Forelimb muscle (tissue), 1 donor: ENCODE measurements at places on chromosomes 1 and 21. TPM values are rescaled to one million over a fixed set of nuclear protein-coding genes. Genes with fewer than 3 reads are reported as not detected.

- no peak for DNase-seq
These were observed 300.1 kb downstream of the AGBL4 start for GRCh38 chr1:49723662-49724061.

DNA sequence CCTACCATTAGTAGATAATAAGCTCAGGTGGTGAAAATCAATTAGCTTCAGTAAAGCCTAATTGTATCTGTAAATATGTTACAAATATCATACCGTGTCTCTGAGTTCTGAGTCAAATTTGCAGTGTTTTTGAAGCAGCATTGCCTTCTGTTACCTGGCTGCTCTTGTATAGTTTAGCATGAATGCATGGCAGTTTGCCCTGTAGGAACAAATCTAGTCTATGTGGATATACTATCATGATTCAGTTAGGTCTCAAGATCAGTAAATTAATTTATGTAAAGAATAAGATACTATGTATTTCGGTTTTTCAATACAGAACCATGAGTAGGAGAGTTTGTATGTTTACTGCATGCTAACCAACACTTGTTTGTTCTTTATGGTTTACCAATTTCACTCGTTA, 240.6 kb upstream of the C1orf105 start:
- DNase-seq, result no peak

DNA sequence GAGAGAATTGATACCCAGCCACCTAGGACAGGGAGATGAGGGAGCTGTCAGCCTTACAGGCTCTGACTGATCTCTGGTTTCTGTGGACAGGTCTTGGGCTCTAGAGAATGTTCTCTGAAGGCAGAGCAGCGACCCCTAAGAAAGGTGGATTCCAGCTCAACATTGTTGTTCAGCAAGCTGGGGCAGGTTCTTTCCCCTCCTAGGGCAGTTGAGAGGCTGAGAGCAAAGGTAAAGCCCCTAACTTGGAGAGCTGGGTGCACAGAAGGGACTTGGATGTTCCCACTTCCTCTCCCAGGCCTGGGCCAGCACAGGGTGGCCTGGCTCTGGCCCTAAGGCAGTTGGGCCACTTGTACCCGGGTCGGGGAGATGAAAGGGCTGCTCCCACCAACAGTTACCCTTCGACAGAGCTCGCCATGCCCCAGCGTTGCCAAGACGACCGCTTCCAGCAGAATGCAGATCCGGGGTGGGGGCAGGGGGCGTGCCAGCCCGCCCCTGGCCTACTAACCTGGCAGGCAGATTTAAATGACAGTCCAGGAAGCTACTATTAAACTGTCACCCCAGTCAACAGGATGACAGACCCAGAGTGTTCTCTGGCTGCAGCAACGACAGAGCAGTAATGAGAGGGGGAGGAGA, 31.6 kb downstream of the LRP8 start:
- DNase-seq, result no peak

DNA sequence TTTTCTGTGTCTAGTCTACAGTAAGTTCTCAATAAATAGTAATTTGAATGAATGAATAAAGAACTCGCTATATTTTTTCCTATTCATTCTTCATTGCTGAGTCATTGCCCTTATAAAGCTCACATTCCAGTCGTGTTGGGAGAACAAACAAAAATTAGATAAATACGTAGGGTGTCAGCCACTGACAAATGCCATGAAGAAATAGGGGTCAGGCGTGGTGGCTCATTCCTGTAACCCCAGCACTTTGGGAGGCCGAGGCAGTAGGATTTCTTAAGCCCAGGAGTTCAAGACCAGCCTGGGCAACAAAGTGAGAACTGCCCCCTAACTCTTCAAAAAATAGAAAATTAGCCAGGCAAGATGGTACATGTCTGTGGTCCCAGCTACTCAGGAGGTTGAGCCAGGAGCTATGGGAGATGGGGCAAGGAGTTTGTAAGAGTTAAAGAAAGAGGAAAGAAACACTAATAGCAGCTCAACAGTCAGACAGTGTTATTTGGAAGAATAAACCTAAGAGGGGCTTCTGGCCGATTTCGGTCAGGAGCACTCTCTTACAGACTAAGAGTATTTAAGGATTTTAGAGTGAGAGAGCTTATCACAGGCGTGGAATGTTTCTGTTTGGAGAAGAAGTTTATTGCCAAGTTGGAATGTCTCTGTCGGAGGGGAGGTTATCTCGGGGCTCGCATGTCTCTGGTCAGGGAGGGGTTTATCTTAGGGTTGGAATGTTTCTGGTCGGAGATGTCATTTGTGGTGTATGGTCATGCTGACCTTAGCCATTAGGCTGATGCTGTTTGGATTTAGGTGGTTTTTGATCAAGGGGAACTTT, 1.8 kb upstream of the CHML start:
- DNase-seq, result no peak

DNA sequence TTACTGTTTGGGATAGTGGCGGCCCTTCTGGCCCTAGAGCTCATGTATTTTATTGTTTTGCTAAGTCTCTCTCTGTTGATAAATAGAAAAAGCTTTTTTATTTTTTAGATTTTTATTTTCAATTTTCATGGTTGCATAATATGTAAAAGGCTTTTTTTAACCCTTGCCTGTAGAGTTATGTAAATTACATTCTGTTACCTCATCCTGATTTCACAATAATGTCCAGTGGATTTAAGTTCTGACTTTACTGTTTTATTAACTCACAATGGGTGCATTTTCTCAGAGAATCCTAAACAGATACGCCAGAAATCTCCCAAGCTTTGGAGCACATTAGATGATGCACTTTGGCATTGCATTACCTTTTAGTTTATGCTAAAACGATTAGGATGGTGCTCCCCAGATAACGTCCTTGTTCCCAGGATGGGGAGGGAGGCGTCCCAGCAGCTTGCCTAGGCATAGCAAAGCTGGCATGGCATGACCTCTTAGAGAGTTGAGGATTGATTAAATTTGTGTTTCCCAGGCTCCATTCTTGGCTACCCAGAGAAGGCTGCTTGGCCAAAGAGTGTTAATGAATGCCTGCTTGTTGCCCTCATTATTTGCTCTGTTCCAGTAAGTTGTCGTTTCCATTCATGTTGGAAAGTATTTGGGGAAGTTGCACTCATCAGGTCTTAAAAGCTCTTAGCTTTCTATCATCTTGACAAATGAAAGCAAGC, 17.1 kb downstream of the UTP25 start:
- DNase-seq, result no peak

Gene SLC2A5
- polyA plus RNA-seq, result 10.9 TPM

- DNase-seq, result no peak
These were observed 9.8 kb downstream of the ADAMTS4 start for GRCh38 chr1:161189036-161189435.

DNA sequence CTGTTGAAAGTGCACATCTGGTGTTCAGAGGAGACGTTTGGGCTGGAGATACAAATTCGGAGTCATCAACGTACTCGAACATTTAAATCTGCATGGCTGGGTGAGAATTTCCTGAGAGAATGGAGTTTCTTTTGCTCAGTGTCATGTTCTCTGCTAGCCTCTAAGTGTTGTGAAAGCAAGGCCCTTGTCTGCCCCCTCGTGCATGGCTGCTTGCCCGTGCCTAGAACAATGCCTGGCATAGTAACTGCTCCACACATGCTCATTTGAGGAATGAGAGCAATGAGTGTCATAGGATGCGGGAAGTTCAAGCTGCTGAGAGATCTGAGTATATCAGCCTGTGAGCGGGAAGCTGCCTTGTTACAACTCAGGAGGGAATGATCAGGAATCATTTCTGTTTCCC, 171.1 kb upstream of the CSF3R start:
- no peak for DNase-seq

GRCh38 chr1:54837002-54837853, 36.1 kb upstream of the TTC22 start:
- DNase-seq, result no peak

DNA sequence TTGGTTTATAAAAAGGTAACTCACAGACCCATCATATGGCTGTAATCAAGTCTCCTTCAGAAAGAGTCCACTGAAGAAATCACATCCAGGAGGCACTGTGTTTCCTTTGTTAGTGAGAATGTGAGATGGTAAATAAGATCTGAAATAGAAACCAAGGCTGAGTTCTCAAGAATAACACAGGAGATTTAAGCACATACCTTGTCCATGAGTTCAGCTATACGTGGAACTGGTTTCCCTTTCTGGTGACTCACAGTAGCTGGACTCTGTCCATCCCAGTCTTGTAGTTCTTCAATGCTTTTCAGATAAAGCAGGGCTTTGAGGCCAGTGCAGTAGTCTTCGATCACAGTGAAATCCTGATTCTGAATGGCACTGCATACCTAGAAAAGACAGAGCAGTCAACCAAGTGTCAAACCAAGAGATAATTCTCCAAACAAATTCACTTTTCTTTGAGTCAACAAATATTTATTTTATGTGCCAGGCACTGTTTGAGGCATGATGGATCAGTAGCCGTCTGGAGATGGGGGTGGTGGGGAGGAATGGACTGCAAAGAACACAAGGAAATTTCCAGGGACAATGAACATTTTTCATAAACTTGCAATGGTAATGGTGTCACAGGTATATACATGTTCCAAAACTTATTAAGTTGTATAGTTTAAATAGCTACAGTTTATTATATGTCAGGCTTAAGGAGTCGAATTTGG, 471.4 kb downstream of the PTBP2 start:
- DNase-seq, result no peak

Gene ZNF678
- polyA plus RNA-seq, result 9.5 TPM

GRCh38 chr21:18760247-18760646, 356.7 kb upstream of the TMPRSS15 start:
- no peak for DNase-seq

DNA sequence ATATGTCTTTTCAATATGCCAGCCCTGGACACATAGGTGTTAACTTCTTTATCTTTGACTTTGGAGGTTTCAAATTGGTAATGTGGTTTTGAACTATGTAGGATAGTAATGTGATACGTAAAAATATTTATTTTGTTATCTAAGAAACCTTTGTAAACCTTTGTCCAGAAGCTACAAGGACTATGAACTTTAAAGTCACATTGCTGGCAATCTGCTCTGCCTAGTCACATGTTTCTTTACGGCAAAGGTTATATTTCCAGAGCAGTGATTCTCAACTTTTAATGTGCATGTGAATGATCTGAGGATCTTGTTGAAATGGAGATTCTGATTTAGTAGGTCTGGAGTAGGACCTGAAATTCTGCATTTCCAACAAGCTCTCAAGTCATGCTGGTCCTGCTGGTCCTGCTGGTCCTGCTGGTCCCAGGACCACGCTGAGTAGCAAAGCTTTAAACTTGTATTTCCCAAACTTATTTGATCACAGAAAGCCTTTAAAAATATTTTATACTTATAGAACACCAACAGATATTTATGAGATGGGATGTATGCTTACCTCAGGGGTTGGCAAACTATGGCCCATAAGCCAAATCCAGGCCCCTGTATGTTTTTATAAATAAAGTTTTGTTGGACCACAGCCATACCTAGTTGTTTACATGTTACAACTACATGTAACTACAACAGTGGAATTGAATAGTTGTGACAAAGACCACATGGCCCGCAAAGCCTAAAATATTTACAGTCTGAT, 57.9 kb upstream of the QSOX1 start:
- no peak for DNase-seq

DNA sequence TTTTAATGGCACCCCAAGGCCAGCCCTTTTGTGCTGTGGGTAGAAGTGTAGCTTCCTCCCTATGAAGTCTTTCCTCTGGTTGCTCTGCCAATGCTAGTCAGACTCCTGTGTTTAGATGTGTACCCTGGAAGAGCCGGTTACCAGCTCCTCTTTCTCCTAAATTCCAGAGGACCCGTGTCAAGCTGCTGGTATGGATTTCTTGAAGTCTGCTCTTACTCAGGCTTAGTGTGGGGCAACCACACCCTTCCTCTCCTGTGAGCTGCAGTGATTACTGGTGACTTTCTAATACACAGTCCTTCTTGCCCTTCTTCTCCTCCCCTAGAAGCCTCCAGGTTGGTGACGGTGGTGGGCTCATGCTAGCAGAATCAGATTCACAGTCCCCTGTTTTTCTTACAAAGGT, 74.1 kb upstream of the AKT3 start:
- DNase-seq, result no peak
